ENCODE measurements at places on chromosomes 1 and 21.
A peak's percentile ranks its signal among the peaks of the same experiment; 100 is the strongest.

- DNase-seq, result no peak
These were observed 85.0 kb downstream of the MRPL37 start for GRCh38 chr1:54284781-54285529.

GRCh38 chr1:84946631-84947030, 50.3 kb downstream of the MCOLN2 start:
- DNase-seq, result no peak

DNA sequence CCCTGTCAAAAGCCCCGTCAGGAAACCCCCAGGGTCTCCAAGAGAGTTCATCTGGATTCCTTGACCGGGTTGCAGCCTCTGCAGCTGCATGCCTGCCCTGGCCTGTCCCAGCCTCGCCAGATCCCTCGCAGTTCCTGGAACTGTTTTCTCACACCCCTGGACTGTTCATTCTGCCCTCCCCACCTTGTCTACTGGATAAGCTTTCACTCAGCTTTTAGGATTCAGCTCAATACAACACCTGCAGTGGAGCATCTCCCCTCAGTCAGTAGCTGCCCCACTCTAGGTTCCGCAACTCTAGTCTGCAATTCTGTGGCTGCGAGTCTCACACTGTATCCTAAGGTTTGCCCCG, 67.2 kb downstream of the FAM163A start:
- DNase-seq, result no peak

DNA sequence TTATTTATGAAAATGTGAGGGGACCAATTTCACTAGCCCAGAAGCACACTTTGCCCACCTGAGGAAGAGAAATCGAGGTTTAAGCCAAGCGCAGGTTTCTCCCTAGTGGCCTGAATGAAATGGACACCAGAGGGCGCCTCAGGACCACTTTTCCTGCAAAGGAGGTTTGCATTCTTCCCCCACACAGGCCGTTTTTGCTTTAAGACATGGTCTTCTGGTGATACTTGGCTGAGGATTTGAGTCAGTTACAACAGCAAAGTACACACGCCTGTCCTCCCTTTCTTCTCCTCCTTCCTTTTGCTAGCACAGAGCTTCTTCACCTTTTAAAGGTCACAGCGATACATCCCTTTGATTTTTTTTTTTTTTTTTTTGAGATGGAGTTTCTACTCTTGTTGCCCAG, 5.4 kb downstream of the PLA2G2E start:
- peak; percentile 81 for DNase-seq

- DNase-seq, result no peak
These were observed 151.1 kb downstream of the GABPA start for GRCh38 chr21:25885880-25886279.

DNA sequence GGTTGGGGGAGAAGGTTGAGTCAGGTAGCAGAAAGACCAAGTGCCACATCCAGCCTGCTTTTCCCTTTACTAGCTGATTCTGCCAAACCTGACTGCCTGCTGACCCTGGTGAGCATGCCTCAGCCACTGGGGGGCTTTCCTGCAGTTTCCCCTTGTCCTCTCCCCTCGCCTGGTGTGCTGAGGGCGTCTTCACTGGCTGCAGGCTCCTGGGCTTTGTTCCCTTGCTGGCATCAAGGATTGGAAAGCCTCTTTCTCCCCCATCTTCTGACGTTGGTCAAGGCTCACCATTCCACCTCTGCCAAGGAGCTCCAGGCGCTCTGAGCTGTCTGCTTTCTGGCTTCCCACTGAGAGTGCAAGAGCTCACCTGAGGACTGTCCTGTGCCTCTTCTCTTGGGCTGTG, 28.4 kb downstream of the MAN1C1 start:
- DNase-seq, result no peak

DNA sequence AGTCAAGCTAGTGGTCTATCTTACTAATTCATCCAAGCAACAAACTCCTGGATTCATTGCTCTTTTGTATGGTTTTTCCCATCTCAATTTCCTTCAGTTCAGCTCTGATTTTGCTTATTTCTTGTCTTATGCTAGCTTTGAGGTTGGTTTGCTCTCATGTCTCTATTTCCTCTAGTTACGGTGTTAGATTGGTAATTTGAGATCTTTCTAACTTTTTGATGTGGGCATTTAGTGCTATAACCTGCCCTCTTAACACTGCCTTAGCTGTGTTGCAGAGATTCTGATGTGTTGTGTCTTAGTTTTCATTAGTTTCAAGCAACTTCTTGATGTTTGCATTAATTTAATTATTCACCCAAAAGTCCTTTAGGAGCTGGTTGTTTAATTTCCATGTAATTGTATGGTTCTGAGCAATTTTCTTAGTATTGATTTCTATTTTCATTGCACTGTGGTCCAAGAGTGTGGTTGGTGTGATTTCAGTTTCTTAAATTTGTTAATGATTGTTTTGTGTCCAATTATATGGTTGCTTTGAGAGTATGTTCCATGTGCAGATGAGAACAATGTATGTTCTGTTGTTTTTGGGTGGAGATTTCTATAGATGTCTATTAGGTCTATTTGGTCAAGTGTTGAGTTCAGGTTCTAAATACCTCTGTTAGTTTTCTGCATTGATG, 154.6 kb downstream of the PLPPR5 start:
- no peak for DNase-seq

GRCh38 chr1:180722586-180722985, 90.8 kb downstream of the XPR1 start:
- DNase-seq, result no peak

DNA sequence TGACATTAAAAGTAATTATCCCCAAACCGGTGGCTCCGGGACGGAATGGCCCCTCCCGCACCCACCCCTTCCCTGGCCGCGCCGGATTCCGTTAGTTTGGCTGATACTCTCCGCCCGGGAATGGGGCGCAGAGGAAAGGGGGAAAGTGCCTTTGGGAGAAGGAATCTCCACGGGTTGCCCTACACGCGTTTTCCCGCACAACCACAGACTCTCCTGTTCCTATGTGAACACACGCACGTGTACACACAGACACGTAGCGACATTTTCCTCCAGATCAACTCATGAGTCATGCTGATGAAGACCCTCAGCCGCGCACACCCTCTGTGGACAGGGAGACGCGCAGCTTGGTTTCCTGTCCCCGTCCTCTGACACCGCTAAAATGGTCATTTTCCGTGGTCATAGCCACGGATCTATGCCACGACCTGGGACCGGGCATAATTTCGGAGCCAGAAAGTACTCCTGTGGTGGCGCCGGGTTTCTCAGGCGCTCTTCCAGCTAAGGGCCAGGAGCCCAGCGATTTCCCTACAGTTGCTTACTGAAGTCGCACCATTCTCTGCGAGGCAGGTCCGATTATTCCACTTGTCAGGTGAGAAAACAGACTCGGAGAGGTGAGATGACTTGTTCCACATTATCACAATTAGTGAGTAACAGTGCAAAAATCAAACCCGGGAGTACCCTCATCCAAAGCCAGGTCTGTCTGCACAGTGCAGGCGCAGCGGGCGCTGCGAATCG, 4.0 kb upstream of the DMRTA2 start:
- no peak for DNase-seq

DNA sequence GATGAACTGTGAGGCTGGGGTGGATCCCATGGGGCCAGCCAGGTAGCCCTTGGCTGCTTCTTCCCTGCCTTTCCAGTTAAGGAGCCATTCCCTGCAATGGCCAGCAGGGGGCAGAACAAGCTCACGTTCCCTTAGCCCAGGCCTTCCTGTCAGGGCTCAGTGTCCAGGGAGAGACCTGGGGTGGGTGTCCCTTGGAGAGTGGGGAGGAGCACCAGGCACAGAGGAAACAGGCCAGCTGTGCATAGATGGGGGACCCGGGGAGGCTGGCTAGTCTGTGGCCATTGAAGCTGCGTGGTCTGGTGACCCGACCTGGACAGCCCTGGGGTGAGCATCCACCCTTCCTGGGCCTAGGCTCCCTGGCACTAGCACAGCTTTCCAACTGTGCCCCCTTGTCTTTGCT, 13.2 kb upstream of the EPS8L3 start:
- DNase-seq, result peak; percentile 66

DNA sequence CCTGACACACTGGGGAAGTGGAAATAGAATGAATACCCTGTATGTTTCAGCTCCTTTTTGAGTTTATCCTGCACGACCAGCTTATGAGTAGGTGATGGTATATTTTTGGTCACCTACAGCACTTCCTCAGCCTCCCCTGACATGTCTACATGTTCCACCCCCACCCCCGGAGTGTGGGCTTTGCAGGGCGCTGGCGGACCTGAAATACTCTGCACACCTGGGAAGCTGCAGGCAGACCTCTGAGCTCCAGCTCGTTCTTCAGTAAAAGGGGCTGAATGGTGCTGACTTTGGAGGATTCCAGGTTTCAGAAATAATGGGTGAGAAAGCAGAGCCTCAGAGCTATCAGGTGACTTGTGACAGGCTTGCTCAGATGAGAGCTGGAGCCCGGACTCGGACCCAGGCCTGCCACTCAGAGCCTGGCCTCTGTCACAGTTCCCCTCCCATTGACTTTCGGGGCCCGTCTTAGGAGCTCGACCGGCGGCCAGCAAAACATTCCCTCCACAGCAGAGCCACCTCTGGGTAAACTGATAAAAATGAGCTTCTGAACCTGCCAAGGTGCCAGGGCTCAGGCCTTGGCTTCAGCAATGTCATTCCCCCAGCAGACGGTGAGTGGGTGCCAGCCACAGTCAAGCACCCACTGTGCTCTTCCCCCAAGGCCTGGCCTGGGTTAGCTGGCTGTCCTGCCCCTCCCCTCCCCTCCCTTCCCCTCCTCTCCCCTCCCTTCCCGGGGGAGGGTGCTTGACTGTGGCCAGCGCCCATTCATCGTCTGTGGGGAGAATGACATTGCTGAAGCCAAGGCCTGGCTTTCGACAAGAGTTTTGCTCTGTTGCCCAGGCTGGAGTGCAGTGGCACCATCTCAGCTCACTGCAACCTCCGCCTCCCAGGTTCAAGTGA, 30.1 kb downstream of the DOP1B start:
- no peak for DNase-seq

GRCh38 chr1:66022904-66023620, 230.4 kb downstream of the PDE4B start:
- no peak for DNase-seq

DNA sequence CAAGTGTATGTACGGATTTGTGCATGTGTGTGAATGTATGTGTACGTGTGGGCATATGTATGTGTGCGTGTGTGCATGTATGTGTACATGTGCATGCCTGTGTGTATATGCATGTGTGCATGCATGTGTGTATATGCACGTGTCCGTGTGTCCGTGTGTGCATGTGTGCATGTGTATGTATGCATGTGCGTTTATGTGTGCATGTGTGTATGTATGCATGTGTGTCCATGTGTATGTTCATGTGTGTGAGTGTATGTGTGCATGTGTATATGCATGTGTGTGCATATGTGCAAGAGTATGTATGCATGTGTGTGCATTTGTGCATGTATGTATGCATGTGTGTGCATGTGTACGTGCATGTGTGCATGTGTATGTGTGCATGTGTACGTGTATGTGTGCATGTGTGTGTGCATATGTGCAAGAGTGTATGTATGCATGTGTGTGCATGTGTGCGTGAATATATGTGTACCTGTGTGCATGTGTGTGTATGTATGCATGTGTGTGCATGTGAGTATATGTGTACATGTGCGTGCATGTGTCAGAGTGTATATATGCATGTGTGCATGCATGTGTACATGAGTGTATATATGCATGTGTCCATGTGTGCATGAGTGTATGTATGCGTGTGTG, 15.6 kb downstream of the EPHA8 start:
- DNase-seq, result no peak

DNA sequence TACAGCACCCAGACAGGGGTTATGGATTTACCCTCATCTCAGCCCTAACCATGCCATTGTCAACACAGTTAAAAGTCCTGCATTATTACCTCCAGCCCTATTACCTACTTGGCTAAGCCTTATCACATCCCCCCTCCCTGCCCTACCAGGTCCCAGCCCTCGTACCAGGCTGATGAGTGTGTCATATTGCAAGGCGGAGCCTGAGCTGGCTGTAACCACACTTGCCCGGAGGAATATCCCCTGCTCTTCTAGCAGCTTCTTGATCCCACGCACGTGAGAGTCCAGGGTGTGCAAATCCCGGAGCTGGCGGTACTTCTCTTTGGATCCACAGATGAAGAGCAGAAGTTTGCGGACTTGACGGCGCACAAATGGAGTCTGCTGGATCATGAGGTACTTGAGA, 87.4 kb downstream of the UBR4 start:
- no peak for DNase-seq
